ENCODE measurements at places on chromosomes 7 and 10.

DNA sequence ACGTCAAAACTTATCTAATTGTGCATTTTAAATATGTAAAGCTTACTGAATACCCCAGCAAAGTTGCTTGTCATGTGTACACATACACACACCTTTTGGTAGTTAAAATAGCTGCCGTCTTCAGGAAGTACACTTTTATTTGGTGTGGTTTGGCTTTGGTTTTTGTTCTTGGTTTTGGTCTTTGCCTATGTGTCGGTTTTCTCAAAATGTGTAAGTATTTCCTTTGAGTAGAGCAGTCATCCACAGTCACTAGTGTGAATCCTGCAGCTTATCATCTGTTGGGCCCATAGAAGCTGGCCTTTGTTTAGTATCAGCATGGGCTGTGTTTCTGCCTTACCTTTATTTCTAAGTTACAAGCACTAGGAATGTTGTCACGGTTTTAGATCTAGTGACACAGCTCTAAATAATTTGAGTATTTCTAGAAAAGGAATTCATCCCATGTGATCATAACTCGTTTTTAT lies 35.3 kb downstream of the NET1 start:
- DNase-seq = no peak

DNA sequence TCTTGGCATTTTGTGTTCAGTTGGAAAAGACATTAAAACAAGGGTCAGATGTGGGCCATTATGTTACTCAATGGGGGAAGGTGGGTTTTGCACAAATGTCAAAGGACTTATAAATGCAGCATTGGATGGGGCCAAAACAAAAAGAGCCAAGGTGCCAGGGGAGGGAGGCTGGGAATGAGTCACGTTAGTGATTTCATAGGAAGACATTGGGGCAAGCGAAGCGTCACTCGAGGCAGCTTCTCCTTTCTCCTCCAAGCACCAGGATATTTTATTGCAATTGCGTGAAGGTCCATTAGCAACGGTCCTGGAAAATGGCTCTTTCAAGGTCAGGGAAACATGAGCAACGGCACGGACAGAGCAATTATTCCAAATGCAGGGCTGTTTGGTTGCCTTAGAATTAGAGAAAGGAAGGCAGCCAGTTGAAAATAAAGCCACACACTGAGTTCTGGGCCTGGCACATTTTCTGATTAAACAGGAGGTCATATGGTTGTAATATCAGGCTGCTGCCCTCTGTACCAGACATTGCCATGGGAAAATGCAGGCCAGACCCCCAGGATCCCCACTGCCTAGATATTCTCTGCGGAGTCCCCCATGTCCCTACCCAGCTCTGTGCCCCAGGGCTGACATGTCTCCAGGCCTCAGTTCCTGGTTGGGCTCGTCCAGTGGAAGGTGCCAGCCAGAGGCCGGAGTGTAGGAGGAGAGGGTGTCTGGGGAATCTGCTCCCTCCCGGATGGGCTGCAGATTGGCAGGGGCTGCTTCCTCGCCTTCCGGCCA lies 63.3 kb upstream of the NANOS1 start:
- DNase-seq = no peak

- DNase-seq = no peak
These were observed 2.7 kb downstream of the CDK13 start for GRCh38 chr7:39952803-39953202.

- no peak for DNase-seq
These were observed 42.5 kb upstream of the KCTD7 start for GRCh38 chr7:66586181-66586580.

- DNase-seq = no peak
These were observed 5.2 kb upstream of the NKX6-2 start for GRCh38 chr10:132790934-132791829.

GRCh38 chr10:103814626-103815370 lies 40.6 kb downstream of the SH3PXD2A start:
- no peak for DNase-seq

- no peak for DNase-seq
These were observed 21.0 kb downstream of the SVIL start for GRCh38 chr10:29613791-29614190.

GRCh38 chr10:69715899-69716606 lies 85.7 kb upstream of the COL13A1 start:
- no peak for DNase-seq
